ENCODE measurements at places on chromosomes 3 and 15.

GRCh38 chr15:96462768-96463750 lies 132.6 kb downstream of the NR2F2 start:
- peak; percentile 36 for DNase-seq

DNA sequence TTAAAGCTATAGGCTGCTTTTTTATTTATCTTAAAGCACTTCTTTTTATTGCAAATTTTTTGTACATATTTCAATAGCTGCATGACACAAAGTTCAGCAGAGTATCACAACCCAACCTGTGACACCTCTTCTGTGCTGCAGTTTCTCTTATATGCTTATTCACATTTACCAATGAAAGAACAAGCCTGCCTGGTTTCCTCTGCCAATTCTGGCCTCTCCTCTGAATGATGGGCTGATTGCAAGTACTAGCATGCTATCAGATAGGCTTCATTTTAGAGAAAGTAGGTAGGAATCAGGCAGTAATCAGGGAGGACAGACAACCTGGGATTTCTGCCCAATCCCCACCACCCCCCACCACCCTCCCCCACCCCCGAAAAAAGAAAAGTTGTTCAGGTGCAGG lies 26.6 kb downstream of the ACKR4 start:
- no peak for DNase-seq

- DNase-seq: no peak
Measured at GRCh38 chr3:188084752-188085583, 69.0 kb upstream of the LPP start.

- DNase-seq: no peak
Measured at GRCh38 chr15:69298354-69298696, 387 bp upstream of the PAQR5 start.

- DNase-seq: no peak
Measured at GRCh38 chr15:80203361-80203885, 48.6 kb downstream of the CTXND1 start.

GRCh38 chr15:58864602-58865424 lies 68.7 kb downstream of the SLTM start:
- no peak for DNase-seq

GRCh38 chr3:191269289-191270085 lies 59.7 kb upstream of the CCDC50 start:
- DNase-seq: no peak

GRCh38 chr3:51391566-51392354 lies 675 bp downstream of the RBM15B start:
- DNase-seq: peak; percentile 41

GRCh38 chr15:38217788-38218609 lies 34.6 kb upstream of the SPRED1 start:
- peak; percentile 10 for DNase-seq

DNA sequence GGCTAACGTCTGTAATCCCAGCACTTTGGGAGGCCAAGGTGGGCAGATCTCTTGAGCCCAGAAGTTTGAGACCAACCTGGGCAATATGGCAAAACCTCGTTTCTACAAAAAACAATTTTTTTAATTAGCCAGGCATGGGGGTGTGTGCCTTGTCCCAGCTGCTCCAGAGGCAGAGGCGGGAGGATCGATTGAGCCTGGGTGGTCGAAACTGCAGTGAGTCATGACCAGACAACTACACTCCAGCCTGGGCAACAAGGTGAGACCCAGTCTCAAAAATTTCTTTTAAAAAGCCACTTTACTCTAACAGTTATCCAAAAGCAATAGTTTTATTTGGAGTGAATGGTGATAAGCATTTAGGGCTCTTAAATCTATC lies 12.5 kb downstream of the TRIM59 start:
- no peak for DNase-seq

- DNase-seq: no peak
Measured at GRCh38 chr3:108006077-108006771, 84.6 kb downstream of the CD47 start.

- no peak for DNase-seq
Measured at GRCh38 chr15:58627701-58628100, 121.8 kb downstream of the ADAM10 start.

GRCh38 chr15:64029110-64029509 lies 17.2 kb downstream of the DAPK2 start:
- DNase-seq: no peak

- DNase-seq: no peak
Measured at GRCh38 chr3:196609805-196610515, 29.5 kb upstream of the NRROS start.

DNA sequence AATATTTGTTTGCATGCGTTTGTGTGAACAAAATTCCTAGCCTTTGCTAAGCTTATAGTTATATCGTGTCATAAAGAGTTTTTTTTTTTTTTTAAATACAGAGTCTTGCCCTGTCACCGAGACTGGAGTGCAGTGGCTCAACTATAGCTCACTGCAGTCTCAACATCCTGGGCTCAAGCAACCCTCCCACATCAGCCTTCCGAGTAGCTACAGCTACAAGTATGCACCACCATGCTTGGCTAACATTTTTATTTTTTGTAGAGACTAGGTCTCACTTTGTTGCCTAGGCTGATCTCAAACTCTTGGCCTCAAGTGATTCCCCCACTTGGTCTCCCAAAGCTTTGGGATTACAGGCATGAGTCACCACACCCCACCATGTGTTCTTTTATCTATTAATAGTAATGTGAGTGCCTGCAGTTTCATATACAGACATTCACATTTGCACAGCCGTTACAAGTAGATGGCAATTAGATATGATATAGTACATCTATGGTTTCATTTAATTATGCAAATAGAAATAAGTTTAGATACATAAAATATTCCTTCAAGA lies 848.6 kb downstream of the PDCD6IP start:
- no peak for DNase-seq

- DNase-seq: peak; percentile 77
Measured at GRCh38 chr3:129650256-129650872, 43.9 kb upstream of the PLXND1 start.

DNA sequence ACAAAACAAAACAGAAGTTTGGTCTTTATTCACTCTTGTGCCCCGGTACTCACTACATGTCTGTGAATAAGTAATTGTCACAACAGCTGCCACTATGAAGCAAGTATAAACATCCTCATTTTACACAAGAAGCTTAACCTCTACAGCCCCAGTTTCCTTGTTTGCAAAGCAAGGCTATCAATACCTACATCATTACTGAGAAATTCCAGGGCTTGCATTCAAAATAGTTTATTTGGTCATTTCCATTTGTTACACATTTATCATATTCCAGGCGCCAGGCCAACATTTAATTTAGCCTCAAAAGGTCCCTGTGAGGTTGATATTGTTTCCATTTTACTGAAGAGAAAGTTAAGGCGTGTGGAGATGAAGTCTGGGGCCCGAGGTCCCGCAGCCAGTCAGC lies 161.4 kb upstream of the LRTM1 start:
- DNase-seq: peak; percentile 33

- DNase-seq: no peak
Measured at GRCh38 chr3:87595798-87596197, 319.4 kb upstream of the POU1F1 start.

DNA sequence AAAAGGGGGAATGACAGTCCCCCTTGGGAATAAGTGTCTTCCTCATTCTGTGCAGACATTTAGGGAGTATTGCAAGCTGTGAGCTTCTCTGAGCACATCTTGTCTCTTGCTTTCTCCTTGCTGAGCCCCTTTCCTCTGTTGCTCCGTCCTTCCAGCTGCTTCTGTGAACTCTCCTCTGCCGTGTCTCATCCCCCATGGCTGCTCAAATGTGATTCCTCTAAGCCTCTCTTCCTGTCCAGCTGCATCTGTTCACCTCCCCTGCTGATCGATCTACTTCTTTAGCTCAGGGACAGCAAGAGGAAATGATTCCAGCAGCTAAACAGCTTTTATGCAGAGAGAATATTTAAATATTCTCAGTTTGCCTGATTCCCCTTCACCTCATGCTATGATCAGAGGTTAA lies 328.0 kb upstream of the DNAJC19 start:
- DNase-seq: no peak

DNA sequence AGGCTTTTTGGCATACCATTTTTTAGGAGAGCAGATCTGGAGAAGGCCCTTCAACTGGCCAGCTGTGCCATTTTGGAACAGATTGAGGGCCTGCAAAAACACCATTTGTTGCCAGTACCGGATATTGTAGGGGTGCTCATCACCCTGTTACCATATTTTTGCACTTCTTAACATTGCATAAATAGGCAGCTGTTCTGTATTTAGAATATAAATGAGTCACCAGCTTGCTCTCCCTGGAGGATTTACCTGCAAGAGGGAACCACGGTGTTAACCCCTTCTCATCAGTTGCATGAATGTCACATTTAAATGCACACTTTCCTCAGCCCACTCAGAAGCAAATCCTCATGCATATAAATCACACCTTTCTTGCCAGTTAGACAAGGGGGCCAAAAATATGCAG lies 435.6 kb downstream of the ROBO2 start:
- DNase-seq: no peak

DNA sequence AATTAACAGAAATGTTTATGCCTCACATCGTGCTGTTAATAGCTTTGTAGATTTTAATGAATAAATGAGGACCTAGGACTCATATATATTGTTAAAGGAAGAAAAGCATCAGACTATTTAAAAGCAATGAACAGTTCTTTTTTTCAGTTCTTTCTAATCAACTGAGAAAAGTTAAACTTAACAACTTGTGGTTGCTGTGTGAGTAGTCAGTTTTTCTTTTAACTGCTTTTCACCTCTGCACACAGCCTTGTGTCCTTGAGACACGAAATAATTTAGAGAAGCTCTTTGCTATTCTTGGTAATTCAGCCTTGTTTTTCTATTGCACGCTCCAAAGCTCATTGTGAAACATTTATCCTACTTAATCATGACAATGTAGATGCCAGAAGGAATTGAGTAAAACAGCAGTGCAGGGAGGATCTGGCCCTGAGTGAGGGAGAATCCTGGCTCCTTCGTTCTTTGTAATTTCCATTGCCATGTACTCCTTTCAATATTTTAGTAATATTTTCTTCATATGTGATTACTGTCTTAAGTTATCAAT lies 499.0 kb downstream of the PYDC2 start:
- no peak for DNase-seq

- no peak for DNase-seq
Measured at GRCh38 chr3:160797356-160797755, 41.3 kb downstream of the PPM1L start.

GRCh38 chr3:125318871-125319270 lies 56.3 kb downstream of the ZNF148 start:
- DNase-seq: no peak

- no peak for DNase-seq
Measured at GRCh38 chr3:11164607-11165006, 10.3 kb downstream of the HRH1 start.

DNA sequence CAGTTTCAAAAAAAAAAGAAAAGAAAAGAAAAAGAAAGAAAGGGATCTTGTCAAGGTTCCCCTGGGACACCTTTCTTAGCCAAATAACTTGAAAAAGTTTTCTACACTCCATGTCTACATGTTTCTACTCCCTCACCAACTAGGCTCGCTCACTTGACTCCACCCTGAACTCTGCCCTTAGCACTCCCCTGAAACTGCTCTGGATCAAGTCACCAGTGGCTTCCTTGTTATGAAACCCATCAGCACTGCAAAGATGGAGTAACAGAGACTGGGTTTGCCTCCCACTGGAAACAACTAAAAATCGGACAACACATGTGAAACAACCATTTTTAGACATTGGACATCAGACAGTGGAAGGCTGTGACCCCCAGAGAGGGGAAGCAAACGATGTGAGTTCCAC lies 36.8 kb downstream of the TMEM40 start:
- no peak for DNase-seq

GRCh38 chr3:123653221-123653682 lies 68.4 kb upstream of the HACD2 start:
- peak; percentile 89 for DNase-seq

DNA sequence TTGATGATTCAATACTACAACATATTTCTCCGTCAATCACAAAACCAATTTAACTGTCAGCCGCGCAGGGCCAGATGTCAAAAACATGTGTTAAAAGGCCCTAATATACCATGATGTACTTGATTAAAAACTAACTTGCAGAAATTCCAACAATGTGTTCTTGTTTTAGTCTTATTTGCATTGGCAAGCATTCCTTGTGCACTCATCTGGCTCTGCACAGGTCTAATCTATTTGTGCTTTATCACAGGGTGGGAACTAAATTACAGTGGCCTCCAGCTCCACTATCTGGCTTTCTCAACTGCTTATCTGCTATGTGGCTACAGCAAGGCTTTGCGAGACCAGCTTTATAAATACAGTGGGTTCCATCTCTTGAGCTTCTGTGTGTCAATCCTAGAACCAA lies 455.5 kb downstream of the ERC2 start:
- no peak for DNase-seq

- DNase-seq: peak; percentile 61
Measured at GRCh38 chr3:24161841-24162240, 216.8 kb downstream of the NR1D2 start.

DNA sequence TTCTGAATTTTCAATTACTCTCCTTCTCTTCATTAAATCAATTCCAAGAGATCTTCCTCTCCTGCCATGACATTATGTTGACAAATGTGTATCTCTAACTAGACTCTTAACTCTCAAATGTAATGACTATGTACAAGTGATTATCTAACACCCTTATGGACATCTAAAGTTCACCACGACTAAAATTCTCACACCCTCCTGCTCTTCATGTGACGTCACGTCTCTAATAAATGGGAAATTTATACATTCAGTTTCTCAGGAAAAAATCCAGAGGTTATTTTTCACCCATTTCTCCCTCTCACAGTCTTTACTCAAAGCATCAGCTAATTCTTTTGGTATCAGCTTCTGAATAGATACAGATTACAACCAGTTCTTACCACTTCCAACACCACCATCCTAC lies 237.5 kb upstream of the EPHA6 start:
- no peak for DNase-seq

GRCh38 chr3:117722856-117723255 lies 1013.3 kb downstream of the TUSC7 start:
- DNase-seq: no peak

DNA sequence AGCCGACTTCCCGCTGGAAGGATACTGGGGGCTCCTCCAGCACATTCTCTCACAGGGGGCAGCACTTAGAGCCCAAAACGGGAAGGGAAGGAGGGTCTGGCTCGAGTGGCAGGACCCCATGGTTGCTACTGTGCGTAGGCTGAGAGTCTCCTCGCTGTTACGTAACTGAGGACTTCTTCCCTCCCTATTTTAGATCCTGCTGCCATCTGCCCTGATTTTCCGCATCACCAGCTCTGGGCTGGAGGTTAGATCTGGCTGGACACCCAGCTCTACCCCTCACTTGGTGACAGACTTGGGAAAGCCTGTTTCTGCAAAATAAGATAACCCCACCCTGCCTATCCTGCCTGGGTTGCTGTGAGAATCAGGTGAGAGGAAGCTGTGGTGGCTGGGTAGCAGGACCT lies 47.7 kb downstream of the BDH1 start:
- DNase-seq: no peak

Data from EL (cell line).